ENCODE measurements at places on chromosomes 1 and 21.
A peak's percentile ranks its signal among the peaks of the same experiment; 100 is the strongest.

DNA sequence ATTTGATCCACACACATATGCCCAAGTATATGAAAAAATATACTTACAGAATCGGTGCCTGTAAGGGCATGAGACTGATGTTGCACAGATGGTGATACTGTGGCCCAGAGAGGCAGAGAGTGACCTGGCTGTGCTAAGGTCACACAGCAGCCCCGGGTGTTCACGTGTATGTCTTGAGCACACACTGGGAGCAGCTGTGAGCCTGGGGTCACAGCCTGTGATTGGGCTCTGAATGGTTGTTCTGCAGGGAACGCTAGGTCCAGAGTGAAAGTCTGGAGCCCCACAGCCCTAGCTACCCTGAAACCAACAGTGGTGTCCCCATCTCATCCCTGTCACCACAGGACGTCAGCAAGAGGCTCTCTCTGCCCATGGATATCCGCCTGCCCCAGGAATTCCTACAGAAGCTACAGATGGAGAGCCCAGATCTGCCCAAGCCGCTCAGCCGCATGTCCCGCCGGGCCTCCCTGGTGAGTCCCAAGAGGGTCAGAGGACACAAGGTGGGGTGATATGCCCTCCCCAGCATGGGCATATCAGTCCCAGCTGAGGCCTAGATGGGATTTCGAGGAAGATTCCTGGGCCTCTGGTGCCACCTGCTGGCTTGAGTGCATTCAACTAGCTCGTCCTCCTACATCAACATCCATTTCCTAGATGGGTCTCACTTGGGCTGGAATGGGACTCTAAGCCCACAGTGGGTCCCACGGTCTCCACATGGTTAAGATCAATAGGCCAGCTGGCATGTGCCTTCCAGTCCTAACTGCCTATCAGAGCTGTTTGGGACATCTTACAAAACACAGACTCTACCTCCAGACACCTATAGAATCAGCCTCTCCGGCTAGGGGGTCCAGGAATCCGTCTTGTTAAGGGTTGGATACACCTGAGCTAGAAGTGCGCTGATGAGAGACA is 19.7 kb downstream of the CDK18 start:
- peak; percentile 37 for DNase-seq

- DNase-seq = no peak
Observed at GRCh38 chr1:207645635-207646081, 725 bp downstream of the CR1L start.

GRCh38 chr1:33361532-33362235 is 40.8 kb upstream of the A3GALT2 start:
- no peak for DNase-seq

GRCh38 chr1:85850238-85850637 is 142.0 kb upstream of the ZNHIT6 start:
- no peak for DNase-seq

DNA sequence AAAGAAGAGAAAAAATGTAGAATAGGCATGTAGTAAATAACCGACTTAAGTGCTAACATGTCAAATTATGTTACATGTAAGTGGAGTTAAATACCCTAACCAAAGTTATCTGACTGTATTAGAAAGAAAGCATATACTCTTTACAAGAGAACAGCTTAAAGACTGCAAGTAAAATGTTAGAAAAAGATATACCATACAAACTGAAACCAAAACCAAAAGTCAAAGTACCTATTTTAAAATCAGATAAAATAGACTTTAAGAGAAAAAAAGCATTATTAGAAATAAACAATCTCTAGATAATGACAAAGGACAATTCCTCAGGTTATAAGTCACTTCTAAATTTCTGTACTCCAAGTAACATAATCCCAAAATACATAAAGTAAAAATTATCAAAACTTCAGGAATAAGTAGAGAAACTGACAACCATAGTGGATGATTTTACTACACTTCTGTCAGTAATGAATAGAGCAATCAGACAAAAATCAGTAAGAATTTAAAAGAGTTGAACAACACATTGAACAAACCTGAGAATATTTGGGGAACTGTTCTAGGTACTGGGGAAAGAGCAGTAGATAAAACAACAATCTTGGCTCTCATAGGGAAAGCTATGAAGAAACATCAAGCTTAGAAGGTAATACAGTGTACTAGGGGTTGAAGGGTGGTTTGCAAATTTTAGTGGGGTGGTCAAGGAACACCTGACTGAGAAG is 127.3 kb downstream of the TBX19 start:
- DNase-seq = no peak

- no peak for DNase-seq
Observed at GRCh38 chr1:151993084-151993733, 450 bp downstream of the S100A10 start.

DNA sequence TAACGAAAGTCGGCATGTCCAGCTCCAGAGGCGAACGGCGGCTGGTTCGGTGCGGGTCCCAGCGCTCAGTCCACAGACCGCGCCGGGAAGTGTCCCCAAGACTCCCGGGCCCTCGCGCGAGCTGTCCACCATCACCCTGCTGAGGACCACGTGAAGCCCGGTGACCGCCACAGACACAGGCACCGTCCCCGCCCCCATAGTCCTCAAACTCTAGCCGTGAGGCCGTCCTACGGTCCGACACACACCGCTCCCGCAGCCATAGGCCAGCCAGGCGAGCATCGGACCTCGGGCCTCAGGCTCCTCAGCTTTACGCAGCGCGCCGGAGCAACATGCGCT is 535 bp downstream of the SETD4 start:
- DNase-seq = no peak

DNA sequence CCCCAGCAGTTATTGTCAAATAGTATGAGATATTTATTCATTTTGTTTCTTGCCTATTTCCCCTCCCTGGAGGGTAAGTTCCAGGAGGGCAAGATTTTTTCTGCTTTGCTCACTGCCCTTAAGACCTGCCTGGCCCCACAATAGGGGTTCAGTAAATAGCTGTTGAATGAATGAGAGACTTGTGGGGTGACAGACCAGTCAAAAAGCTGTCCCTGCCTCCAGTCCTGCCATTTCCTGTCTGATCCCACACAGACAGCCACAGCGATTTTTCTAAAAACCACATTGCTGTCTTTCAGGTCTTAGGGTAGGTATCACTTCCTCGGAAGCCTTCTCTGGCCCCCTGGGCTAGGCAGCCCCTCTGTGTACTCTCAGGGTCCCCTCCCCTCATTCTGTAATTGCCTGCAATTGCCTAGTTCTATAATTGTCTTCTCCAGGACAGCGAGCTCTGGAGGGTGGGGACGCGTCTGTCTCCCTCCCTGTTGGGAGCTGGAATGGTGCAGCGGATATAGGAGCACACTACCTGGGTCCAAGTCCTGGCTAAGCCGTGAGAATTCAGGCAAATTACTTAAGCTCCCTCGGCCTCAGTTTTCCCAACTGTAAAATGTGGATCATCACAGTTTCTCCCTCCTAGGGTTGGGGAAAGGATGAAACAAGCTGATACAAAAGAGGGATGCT is 1.8 kb upstream of the EXTL1 start:
- DNase-seq = no peak

DNA sequence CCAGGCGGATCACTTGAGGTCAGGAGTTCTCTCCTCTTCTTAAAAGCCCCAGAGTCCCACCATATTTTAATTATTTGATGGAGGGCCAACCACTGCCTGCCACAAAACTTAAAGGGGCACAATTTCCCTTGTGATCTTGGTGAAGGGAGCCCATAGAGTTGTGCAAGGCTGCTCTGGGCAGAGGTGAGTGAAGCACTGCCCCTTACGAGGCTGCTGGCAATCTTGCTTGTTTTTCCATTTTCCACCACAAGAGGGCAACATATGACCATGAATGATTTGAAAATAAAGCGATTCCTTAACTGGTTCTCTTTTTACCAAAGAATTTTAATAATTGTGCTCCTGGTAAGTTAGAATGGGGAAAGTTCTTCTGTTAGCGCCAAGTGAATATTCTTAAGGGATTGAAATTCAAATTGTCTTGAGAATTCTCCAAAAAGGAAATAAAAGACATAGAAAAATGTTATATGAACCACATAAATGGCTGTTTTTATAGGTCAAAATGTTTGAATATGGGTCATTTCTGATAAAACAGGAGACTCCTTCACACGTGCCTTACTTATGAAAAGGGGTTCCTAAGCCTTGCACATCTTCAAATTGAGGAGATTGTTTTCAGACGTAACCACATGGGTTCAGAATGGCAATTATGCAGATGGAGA is 22.7 kb downstream of the PGM1 start:
- DNase-seq = peak; percentile 45

GRCh38 chr1:90924982-90925381 is 96.9 kb downstream of the ZNF644 start:
- no peak for DNase-seq

- DNase-seq = no peak
Observed at GRCh38 chr1:156809711-156810366, 6.8 kb downstream of the SH2D2A start.

Data from stimulated activated CD8-positive, alpha-beta memory T cell treated with anti-CD3 and anti-CD28 coated beads, Interleukin-4, amount 100 ng/mL, for 4 hours (primary cell).